ENCODE measurements at places on chromosomes 4 and X.
A peak's percentile ranks its signal among the peaks of the same experiment; 100 is the strongest.

GRCh38 chrX:133837091-133837490 is 148.3 kb downstream of the GPC3 start:
- no peak for DNase-seq

DNA sequence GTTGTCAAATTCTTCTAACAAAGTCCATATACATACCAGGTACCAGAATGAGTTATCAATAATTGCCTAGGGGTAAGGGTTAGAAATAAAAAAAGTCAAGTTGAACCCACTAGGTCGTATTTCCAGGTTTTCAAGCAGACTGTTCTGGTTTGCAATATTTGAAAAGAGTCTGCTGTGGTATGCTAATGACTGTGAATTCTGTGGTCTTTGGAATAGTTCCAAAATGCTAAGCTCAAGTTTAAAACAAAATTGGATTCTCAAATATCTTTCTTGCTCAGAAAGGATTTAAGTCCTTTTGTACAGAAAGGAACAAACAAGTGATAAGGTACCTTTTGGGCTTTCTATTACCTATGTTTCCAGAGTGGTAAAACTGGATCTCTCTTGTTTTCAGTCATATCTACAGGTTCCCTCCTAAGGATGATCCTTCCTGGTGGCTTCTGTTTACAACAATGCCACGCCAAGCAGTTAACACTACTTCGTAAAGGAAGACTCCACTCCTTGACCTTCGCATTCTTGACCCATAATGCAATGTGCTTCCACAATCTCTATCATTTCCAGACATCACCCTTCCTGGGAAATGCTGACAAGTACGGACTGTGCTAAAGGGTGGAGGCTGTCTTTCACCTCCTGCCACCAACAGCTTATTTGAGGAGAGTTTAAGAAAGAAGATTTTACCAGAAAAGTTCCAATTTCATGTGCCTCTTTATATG is 531.7 kb upstream of the FTHL17 start:
- no peak for DNase-seq

- DNase-seq = no peak
Measured at GRCh38 chr4:38503689-38504395, 160.2 kb upstream of the KLF3 start.

- DNase-seq = no peak
Measured at GRCh38 chr4:89708903-89709421, 128.0 kb downstream of the SNCA start.

- no peak for DNase-seq
Measured at GRCh38 chr4:40745285-40745984, 4.3 kb upstream of the NSUN7 start.

GRCh38 chrX:40068048-40068447 is 29.7 kb downstream of the BCOR start:
- DNase-seq = no peak

DNA sequence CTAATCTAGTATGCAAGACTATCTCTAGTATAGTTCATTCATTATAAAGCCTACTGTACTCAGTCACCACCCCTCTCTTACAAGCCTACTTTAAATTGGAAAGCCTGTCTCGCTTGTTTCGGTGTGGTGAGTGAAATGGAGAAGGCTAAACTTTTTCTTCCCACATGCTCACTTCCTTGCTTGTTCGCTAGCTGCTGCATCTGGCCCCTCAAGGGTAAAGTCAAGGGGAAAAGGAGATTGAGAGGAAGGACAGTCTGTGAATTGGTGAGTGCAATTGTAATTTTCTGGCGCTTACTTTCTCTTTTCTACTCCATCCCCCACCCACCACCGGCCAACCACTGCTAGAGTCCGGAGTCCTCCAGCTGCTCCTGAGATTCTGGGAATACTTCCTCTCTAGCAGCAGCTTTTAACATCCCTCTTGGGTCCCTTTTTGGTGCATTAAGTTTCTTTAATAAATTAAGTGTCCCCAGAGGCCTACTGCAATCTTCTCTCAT is 12.1 kb upstream of the ARAP2 start:
- DNase-seq = no peak

DNA sequence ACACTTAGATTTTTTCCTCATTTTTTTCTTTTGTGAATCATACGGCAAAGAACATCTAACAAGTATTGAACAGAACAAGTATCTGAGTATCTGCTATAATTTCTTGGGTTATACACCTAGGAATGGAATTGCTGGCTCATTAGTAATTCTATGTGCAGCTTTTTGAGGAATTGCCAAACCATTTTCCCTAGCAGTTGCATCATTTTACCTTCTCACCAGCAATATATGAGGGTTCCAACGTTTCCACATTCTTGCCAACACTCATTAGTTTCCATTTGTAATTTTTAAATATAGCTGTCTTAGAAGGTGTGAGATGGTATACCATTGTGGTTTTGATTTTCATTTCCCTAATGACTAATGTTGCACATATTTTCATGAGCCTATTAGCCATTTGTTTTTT is 41.1 kb upstream of the DCAF8L1 start:
- no peak for DNase-seq

- DNase-seq = peak; percentile 41
Measured at GRCh38 chrX:103442536-103442901, 66.2 kb downstream of the BEX3 start.

GRCh38 chr4:169269916-169270809 is 593 bp downstream of the SH3RF1 start:
- DNase-seq = no peak

GRCh38 chrX:103533511-103534216 is 14.4 kb upstream of the RAB40A start:
- DNase-seq = no peak

GRCh38 chr4:158521484-158522088 is at the start of gene RXFP1:
TSS of gene RXFP1 (plus strand) at chr4:158521882. CDS start at chr4:158521977, 95 bp downstream.
- DNase-seq = no peak

GRCh38 chrX:6505960-6506359 is 29.0 kb downstream of the VCX3A start:
- no peak for DNase-seq

DNA sequence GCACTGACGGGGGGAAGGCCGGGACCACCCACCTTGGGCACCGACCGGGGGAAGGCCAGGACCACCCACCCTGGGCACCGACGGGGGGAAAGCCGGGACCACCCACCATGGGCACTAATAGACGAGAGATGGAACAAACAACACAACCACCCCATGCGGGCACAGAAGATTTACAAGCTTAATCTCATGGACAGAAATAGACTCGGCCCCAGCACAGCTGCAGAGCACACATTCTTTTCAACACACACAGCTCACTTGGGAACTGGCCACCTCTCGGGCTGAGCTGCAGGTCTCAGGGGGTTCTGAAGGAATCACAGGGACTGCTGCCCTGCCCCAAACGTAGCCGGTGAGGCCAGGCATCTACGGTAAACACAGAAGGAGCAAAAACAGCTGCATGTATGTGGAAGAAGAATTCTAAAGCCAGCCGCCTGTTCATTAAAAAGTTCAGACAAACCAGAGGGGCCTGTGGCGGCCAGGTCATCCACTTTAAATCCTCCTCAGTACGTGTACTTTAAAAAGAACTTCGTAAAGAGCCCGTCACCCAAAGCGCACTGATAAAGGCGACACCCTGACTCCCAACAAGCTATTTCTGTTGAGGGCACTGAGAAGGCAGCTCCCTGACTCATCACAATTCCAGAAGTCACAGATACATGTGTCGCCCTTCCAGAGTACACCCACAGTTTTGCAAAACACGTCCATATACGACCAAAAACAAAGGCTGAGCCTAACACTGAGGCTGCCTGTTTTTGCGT is 17.7 kb downstream of the PPP2R3B start:
- no peak for DNase-seq

DNA sequence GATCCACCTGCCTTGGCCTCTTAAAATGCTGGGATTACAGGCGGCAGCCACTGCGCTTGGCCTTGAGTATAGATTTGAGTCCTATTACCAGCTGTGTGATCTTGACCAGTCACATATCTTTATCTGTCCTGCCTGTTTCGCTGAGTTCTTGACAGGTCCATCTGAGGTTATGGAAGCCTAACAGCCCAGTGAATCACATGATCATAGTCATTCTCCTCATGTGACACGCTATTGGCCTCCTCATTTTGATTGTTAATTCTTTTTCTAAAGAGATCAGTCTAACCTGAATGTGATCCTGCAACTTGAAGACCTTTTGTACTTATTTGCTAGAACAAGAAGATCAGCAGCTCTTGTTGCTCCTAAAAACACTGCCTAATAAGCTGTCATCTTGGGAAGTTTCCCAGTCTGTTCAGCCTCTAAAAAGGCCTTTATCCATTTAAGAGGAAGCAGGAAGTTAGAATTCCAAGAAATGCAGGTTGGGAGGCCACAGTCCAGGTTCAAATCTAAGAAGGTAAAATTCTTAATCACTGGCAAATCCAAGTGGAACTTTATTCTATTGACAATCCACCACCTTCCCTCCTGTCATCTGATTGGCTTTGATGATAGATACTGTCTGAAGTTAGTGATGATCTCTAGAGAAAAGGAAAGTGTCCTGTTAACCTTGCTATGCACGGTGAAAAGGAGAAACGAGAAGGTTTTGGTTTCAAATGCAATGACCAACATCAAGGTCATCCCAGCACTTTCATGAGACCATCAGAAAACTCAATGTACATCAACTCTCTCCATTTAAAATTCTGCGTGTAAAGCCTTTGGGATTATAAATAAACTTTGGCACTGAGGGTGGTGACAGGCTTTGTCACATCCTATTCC is 86.9 kb downstream of the CHRNA9 start:
- no peak for DNase-seq

GRCh38 chr4:36308150-36308549 is 26.7 kb downstream of the DTHD1 start:
- no peak for DNase-seq

- no peak for DNase-seq
Measured at GRCh38 chr4:60913671-60914070, 286.5 kb upstream of the ADGRL3 start.

DNA sequence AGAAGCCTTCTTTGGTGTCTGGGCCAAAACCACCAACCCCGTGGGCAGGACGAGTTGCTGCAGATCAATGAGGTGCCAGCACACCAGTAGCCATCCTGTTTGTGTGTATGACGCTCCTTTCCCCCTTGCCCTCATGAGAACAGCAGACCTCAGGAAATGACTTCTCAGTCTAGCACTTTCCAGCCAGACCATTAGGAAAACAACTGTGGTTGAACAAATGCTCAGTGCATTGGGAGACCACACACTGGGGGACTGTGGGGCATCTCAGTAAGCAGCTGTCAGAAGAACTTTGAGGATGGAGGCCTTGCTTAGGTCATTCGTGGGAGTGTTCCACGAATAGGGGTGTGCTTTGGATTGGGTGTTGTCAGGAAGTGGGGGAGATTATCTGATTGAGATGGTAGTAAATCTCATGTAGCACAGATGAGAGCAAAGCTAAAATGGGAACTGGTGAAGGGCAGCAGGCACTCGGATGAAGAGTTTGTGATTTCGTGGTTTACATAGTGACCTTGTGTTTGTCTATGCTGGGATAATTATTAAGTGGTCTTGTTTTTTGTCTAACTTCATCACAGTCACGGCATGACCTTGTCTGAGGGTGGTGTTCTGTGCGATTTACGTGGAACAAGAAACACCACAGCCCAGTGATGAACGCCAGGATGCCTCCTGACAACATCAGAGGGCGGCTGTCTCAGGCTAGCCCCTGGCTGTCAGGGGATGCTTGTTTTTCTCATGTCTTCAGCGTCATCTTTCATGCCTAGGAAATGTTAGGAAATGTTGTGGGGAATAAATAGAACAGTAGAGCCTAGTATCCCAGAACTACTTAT is 70.1 kb downstream of the USP46 start:
- DNase-seq = peak; percentile 68

DNA sequence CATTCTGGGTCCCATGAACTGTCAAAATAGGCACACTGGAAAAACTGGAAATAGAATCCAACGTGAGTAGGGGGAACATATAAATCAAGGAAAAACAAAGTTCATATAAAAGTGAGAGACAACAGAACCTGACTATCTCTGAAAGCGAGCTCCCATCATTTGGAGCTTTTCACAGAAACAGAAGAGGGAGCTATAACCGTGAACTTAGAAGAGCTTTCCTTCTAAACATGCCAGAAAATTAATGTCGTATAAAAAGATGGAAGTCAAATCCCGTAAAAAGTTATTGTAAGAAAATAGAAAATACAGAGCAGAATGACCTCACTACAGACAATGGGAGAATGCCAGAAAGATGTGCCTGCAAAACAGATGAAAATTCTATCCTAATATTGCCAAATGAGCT is 23.9 kb upstream of the HSD17B10 start:
- no peak for DNase-seq

GRCh38 chr4:8553216-8553615 is 27.0 kb upstream of the GPR78 start:
- no peak for DNase-seq

DNA sequence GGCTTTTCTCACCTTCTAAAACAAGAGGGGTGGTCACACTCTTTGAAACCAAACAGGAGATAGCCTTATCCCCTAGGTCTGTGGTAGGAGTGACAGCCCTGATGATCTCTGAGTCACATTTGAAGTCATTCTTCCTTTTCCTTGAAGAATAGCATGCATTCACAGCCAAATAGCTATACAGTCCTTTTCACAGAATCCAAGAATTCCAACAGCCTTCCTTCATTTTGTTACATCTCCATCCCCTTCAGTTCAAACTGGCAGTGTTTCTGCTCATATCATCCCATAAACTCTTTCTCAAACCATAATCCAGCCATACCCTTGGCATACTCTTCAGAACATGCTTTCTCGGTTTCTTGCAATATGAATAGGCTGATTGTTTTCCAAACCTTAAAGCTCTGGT is 33.3 kb upstream of the TMEM184C start:
- DNase-seq = no peak

DNA sequence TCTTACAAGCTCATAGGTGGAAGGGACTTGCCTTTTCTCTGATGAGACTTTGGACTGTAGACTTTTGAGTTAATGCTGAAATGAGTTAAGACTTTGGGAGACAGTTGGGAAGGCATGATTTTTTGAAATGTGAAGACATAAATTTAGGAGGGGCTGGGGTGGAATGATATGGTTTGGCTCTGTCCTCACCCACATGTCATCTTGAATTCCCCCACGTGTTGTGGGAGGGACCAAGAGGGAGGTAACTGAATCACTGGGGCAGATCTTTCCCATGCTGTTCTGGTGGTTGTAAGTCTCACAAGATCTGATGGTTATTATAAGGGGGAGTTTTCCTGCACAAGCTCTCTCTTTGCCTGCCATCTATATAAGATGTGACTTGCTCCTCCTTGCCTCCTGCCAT is 777.9 kb downstream of the CENPC start:
- DNase-seq = no peak

GRCh38 chr4:122710434-122711308 is 21.8 kb upstream of the BBS12 start:
- no peak for DNase-seq

DNA sequence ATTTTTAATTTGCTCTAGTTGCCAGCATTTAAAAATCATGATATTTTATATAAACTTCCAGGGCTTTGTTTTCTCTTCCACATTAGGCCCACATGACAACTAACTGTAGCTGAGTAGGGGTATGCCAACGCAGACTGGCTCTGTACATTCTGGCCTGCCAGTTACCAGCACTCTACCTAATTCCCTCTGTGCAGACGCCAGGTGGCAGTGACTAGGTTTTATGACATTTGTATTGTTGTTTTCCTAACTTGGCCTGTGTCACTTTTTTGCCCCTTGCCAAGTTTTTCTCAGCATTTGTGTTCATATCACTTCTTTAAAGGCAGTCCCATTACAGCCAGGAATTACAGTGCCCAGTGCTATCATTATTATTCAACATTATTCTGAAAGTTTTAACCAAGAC is 347.5 kb downstream of the NKX6-1 start:
- no peak for DNase-seq

GRCh38 chr4:158841540-158841939 is 72.7 kb downstream of the FNIP2 start:
- no peak for DNase-seq

- DNase-seq = peak; percentile 43
Measured at GRCh38 chr4:32025851-32026459, 1305.8 kb downstream of the PCDH7 start.
